ENCODE measurements at places on chromosomes 2 and 18. TPM values are rescaled to one million over a fixed set of nuclear protein-coding genes. Genes with fewer than 3 reads are reported as not detected.

Gene CAPG
- total RNA-seq: 50.8 TPM

DNA sequence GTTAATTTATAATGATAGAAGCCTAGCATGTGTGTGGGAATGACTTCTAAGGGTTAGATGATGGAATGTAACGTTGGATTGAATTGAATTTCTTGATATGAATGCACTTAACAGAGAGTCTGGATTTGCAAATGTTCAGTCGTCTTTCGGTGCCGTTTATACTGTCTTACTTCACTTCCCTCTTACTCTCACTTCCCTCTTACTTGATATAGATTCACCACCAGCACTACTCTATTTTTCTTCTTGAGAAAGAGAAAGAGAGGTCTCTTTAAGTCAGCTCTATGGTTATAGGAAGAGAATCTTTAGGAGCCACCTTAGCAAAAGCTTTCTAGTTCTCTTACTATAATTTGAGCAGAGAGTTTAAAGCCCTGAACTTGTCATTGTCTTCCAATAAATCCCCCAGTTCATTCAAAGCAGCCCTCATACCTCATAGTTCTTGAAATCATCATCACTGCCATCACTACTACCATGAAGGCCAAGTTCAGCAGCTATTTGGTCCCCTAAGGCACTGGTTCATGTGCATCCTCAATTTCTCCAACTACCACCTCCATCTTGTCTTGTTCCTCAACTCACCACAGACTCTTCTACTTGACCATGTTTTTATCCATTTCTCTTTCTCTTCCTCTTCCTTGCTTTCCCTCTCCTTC lies 501.7 kb upstream of the TCF4 start:
- DNase-seq: no peak
- H3K27me3 ChIP-seq: no peaks in the 10 kb centered on the region
- no peaks in the 10 kb centered on the region for H3K36me3 ChIP-seq
- no peak overlapping the region for H3K4me3 ChIP-seq

- H3K4me3 ChIP-seq: no peak overlapping the region
- no peak overlapping the region for H3K27ac ChIP-seq
- H3K27me3 ChIP-seq: no peaks in the 10 kb centered on the region
- no peaks in the 10 kb centered on the region for H3K36me3 ChIP-seq
Observed at GRCh38 chr2:234348081-234348480, 148.8 kb downstream of the ARL4C start.

GRCh38 chr2:111029181-111029927 lies 91.4 kb upstream of the BCL2L11 start:
- no peak overlapping the region for H3K27ac ChIP-seq
- no peaks in the 10 kb centered on the region for H3K36me3 ChIP-seq
- H3K4me3 ChIP-seq: no peak overlapping the region
- DNase-seq: peak; percentile 25
- no peaks in the 10 kb centered on the region for H3K27me3 ChIP-seq

DNA sequence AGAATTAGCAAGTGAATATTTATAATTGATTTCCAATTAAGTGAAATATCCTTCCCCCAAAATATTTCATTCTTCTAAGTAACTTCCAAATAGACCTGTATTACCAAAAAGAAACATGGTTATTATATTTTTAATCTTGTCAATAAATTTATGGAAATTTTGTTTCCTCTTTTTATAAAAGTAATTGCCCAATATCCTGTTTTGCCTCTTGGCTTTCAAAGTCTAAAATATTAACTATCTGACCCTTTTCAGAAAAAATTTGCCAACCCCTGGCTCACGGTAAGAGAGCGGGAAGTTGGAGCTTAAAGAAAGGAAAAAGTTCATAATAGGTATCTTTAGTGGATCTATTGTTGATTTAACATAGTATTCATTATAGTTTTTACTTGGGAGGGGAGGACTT lies 20.4 kb upstream of the SANBR start:
- DNase-seq: no peak
- peaks cover 37% of the 10 kb centered on the region for H3K36me3 ChIP-seq
- H3K4me3 ChIP-seq: no peak overlapping the region
